B cell (primary cell): ENCODE measurements at places on chromosomes 7 and 10. TPM values are rescaled to one million over a fixed set of nuclear protein-coding genes. Genes with fewer than 3 reads are reported as not detected.

GBX1 gene
- polyA plus RNA-seq = not detected in 2 replicates

GPRIN2 gene
- polyA plus RNA-seq = not detected in 2 replicates

GRCh38 chr7:27263781-27264180, 21.2 kb downstream of the EVX1 start:
- no peak for DNase-seq

DNA sequence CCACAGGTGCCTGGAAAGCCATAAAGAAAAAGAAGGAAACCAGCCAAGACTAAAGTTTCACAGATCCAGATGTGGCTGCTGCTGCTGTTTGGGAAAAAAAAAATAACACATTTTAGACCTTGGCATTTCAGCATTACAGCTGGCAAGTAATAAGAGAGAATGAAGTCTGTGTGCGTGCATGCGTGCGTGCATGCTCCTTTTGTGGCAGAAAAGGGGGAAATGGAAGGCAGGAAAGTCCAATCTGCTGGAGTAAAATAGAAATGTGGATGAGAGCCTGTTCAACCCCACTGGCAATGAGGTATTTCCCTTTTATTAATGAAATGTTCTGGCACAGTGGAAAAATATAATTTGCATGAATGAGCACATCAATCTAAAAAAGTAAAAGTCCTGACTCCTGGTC, 137.0 kb upstream of the SEMA3A start:
- DNase-seq = no peak

- DNase-seq = no peak
These were observed 35.4 kb upstream of the CDK14 start for GRCh38 chr7:90560730-90561129.
